Epithelial cell of proximal tubule (primary cell): ENCODE measurements at places on chromosomes 12 and 14. TPM values are rescaled to one million over a fixed set of nuclear protein-coding genes. Genes with fewer than 3 reads are reported as not detected.

ACOT6 gene
- 0.07 TPM in 1 of 2 replicates, not detected in the other for total RNA-seq

ERGIC2 gene
- 68.4 and 112 TPM in 2 replicates for total RNA-seq

AKAP5 gene
- total RNA-seq, result 0.69 and 2.2 TPM in 2 replicates

SSTR1 gene
- total RNA-seq, result 0.06 and 0.87 TPM in 2 replicates

SLC8A3 gene
- total RNA-seq, result 0.12 TPM in 1 of 2 replicates, not detected in the other

GDF3 gene
- not detected in 2 replicates for total RNA-seq

GSG1 gene
- total RNA-seq, result 0.75 and 1.2 TPM in 2 replicates

G2E3 gene
- 20.0 and 21.4 TPM in 2 replicates for total RNA-seq

CINP gene
- 43.5 and 44.5 TPM in 2 replicates for total RNA-seq

DNA sequence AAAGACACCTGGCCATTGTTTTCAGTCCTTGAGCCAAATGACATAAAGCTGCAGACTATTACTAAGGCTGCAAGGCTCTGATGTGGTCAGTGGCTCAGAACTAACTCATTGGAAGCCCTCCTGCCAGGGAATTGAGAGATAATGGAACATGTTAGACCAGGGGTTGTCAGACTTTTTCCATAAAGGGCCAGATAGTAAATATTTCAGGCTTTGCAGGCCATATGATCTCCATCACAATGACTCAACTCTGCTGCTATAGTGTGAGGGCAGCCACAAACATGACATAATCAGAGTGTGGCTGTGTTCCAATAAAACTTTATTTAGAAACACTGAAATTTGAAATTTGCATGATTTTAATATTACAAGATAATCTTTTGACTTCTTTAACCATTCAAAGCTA is 140.3 kb downstream of the TMEM30B start:
- no peak for DNase-seq

- no peak for DNase-seq
Observed at GRCh38 chr14:78767436-78767835, 597.3 kb downstream of the NRXN3 start.

DNA sequence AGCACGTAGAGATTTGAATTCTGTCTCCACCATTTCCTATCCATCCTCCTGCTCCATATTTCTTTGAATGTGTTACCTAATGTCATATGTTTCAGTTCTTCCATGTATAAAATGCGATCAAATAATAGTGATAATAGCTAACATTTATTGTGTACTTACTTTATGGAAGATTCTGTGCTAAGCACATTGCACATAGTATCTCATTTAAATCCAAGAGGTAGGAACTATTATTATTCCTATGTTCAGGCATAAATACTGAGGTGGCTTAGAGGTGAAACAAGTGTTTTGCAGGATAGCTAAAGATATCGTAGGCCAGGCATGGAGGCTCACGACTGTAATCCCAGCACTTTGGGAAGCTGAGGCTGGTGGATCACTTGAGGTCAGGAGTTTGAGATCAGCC is 17.5 kb upstream of the AICDA start:
- no peak for DNase-seq

GRCh38 chr12:68012712-68013111 is 23.5 kb downstream of the IFNG-AS1 start:
- DNase-seq, result no peak

- no peak for DNase-seq
Observed at GRCh38 chr12:61018571-61018970, 1241.6 kb upstream of the USP15 start.

GRCh38 chr14:77097006-77097699 is 905 bp upstream of the CIPC start:
- no peak for DNase-seq

DNA sequence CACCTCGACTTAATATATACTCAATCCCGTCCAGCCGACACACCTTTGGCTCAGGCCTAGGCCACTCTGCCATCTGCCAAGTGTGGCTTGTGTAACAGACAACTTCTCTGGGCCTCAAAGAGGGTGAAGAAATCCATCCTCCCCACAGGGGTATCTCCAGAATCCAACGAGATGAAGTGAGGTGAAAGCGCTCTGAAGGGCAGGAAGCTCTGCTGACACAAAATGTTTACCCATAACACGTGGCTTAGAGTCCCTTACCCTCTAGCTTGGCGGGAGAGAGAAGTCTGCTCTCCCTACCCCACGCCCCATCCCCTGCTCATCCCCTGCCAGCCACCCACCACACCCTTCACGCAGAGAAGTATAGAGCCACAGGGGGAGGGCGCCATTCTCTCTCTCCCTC is 13.0 kb downstream of the ZBTB39 start:
- DNase-seq, result no peak

- DNase-seq, result no peak
Observed at GRCh38 chr12:130334937-130335336, 2.8 kb upstream of the PIWIL1 start.

DNA sequence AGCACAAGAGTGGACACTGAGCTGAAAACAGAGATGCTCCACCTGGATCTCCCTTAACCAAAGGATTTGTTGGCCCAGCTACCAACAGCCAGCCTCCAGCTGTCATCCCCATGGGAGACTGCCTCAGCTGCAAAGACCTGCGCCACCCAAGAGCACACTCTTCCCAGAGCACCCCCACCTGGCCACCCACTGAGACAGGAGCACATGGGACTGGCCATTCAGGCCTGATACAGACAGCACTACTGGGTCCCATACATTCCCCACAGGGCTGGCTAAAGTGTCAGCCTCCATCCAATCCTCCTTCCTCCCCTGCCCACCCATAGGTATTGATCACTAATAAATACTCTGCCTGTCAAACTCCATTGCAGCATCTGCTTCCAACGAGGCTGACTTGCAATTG is 241.5 kb downstream of the BCL11B start:
- no peak for DNase-seq

DNA sequence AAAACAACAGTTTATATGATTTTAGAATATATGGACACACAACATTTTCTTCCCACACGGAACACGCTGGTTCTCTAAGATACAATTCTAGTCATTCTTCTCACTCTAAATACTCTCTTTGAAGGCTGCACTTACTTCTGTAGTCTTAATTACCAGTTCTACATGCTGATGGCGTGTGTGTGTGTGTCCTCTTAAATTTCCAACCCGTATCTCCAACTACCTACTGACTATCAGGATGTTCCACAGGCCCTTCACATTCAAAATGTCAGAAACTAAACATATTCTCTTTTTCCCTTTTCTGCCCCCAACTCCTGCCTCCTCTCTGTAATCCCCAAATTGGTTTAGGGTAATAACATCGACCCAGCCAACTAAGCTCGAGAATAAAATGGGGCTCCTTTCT is 75.2 kb downstream of the DUSP16 start:
- DNase-seq, result no peak

DNA sequence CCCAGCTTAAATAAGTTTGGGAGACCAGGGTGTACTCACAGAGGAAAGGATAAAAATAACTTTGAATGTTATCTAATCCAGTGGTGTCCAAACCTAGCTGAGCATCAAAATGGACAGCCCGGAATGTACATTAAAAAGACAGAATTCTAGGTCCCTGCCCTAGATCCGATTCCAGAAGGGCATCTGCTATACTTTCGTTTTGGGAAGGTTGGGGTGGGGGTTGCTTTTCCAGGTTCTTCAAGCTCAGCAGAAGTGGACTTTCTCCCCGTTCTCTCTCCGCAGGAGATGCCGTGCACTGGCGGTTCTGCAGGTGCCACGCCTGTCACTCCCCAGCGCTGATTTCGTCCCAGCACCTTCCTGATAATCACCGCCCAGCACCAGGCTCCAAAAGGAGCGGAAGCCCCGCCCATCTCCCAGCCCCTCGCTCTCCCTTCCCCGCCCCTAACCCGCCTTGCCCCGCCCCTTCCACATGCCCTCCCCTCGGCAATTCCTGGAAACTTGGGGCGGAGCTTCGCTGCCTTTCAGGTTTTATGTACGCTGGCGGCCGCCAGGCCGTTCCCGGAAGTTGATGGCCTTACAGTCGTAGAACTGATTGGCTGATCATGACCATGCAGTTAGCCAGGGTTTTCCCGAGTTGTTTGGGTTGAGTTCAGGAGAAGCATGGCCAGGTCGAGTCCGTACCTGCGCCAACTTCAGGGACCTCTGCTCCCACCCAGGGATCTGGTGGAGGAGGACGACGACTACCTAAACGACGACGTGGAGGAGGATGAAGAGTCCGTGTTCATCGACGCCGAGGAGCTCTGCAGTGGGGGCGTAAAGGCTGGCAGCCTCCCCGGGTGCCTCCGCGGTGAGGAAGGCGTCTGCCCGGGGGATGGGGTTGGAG is at the start of gene HELB:
HELB (plus strand) TSS at position 550 of the 883 bp plus-strand sequence; CDS start at position 661, 111 bp downstream.
- peak; percentile 87 for DNase-seq

GRCh38 chr12:114895827-114896226 is 211.9 kb upstream of the TBX3 start:
- DNase-seq, result no peak

- DNase-seq, result no peak
Observed at GRCh38 chr12:103762473-103762872, 78.6 kb downstream of the NT5DC3 start.

DNA sequence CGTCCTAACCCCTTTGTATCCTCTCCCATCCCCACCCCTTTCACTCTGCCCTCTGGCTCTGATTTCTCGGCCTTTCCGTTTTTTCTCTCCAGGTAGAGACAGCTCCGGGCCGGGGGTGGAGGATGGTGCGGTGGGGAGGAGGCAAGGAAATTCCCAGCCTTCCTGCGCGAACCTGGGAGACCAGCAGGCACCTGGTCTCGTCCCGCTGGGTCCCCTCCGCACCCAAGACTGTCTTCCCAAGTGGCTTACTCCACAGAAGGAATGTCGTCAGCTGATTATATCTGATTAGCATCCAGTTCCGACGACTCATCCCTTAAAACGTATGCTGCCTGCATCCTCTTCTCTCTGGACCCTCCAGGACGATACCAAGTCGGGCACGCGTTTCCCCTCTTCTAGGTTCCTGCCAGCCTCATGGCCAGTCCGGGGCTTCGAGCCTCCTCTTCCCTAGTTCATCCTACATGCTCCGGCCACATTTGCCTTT is 42.2 kb upstream of the CAPRIN2 start:
- no peak for DNase-seq
